Epithelial cell of umbilical artery (primary cell): ENCODE measurements at places on chromosomes 6 and 20. TPM values are rescaled to one million over a fixed set of nuclear protein-coding genes. Genes with fewer than 3 reads are reported as not detected.

The OR2J3 gene
- not detected in 2 replicates for total RNA-seq

The LKAAEAR1 gene
- 0.97 TPM in 1 of 2 replicates, not detected in the other for total RNA-seq

The MYLK2 gene
- total RNA-seq, result 0.15 and 0.32 TPM in 2 replicates

The DSP gene
- under 0.01 and 0.46 TPM in 2 replicates for total RNA-seq
